ENCODE measurements at places on chromosomes 6 and 20.
A peak's percentile ranks its signal among the peaks of the same experiment; 100 is the strongest.

GRCh38 chr6:157047951-157048350, 270.8 kb downstream of the ARID1B start:
- no peak for DNase-seq

- DNase-seq = no peak
These were observed 1183.2 kb upstream of the ADGRB3 start for GRCh38 chr6:67451874-67452273.

- no peak for DNase-seq
These were observed 134.8 kb downstream of the PXDC1 start for GRCh38 chr6:3616565-3617176.

DNA sequence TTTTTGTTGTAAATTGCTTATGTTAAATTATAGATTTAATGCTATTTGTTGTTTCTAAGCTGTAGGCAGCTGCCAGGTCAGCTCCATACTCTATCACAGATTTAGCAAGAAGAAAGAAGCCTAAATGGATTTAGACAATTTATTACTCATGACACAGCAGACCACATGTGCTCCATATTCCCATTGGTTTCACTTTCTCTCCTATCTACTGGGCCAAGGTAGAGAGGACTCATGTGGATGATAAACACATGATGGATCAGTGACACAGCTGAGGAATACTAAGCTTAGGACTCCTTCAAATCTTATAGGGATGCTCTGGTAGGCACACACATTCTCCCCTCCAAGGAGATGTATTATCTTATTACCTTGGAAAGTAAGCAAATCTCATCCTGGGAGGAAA, 553.0 kb upstream of the ADGRB3 start:
- DNase-seq = no peak

DNA sequence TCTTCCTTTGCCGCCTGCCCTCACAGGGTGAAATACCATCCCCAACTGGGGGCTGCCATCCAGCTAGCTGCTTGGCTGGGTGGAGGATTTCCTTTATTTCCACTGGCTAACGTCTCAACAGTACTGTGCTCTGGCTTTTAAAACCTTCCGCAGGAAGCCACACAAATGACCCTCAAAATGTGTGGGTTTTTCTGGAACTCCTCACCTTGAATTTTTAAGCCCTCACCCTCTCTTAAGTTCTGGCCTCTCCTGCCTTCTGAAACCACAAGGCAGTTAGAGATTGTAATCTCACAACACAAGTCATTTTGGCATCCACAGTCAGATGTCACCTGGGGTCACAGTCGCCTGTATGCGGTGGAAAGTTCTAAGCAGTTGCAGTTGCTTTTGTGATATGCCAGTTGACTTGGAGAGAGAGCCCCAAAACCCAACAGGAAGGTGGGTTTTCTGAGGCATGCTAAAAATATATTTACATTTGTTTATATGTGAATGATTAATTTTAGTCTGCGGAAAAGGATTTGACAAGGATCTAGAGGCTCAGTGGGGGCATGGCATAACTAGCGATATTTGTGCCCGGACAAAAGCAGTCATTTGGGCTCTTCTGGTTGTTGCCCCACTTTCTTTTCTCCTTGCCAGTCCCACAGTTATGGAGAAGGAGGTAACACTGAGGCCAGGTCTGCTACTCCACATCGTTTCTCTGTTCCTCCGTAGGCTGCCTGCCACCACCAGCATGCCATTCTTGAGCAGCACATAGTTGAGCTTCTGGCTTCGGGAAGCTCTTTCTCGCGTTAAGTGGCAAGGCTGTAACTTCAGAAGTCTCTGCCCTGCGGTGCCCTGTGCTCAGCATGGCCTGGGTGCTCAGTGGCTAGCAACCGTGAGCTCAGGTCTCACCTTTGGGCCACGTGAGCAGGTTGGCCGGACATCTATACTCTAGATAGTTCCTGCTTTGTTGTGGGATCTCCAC, 335.3 kb downstream of the CD83 start:
- DNase-seq = no peak

DNA sequence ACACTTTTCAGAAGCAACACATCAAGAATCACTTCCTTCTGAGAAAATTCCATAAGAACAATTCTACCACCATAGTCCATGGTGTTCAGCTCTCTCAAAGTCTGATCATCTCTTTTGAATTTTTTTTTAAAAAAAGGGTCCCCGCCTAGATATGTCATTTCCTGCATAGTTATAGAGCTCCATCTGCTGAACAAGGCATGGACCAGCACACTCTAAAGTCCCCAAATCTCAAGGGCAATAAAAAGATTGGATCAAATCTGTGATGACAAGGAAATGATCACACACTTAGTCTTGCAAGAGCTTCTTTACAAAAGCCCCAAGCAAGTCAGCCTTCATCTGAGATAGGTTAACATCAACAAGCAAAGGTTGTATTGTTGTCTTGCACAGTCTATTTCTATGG, 100.7 kb upstream of the STMND1 start:
- DNase-seq = no peak

DNA sequence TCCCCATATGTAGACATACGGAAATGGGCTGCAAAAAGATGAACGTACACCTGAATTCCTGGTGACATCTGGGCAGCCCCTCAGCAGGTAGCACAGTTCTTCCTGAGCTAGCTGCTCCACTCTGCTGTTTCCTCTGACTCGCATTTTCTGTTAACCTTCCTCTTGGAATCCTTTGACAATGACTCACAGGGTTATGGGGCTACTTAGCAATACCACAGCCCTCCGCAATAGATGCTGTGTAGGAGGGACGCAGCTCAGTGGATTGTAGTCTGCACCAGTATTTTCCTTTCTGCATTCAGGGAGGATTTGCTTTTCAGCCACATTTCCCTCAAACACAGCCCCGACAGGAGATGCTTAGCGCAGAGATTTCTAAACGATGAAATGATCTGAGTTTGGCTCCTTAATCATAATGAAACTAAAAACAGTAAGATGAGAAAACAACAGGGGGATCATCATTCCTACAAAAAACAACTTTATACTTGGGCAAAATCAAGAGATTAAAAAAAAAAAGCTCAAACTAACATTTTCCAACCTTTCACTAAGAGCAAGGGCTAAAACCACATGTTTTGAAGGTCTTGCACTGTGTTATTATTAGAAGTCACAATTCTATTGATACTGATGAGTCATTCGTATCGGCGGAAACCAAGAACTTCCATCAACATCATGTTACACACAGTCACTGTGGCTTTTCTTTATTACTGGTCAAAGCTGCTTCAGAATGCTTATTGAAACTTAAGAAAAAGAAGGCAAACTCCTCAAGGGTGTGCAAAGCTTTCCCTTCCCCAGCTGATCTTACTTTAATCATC, 12.2 kb downstream of the BACH2 start:
- peak; percentile 97 for DNase-seq

DNA sequence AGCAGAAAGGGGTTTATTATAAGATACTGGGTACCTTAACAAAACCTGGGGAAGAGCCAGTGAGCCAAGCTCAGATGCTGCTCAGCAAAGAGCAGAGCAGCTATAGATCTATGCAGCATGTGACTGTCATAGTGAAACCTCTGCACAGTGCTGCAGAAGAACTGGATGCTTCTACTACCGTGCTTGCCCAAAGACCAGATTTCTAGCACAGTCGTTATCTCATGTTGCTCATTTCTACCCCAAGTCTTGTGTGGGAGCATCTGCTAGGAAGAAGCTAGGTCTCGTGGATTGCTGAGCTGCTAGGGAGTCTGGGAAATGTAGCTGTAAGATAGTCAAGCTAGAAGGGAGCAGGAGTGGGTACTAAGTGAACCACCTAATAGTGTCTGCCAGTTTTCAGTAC, 31.7 kb upstream of the GNRH2 start:
- DNase-seq = no peak

GRCh38 chr6:68372991-68373390, 262.1 kb upstream of the ADGRB3 start:
- DNase-seq = no peak

GRCh38 chr6:160028487-160029275, 59.8 kb downstream of the IGF2R start:
- no peak for DNase-seq

DNA sequence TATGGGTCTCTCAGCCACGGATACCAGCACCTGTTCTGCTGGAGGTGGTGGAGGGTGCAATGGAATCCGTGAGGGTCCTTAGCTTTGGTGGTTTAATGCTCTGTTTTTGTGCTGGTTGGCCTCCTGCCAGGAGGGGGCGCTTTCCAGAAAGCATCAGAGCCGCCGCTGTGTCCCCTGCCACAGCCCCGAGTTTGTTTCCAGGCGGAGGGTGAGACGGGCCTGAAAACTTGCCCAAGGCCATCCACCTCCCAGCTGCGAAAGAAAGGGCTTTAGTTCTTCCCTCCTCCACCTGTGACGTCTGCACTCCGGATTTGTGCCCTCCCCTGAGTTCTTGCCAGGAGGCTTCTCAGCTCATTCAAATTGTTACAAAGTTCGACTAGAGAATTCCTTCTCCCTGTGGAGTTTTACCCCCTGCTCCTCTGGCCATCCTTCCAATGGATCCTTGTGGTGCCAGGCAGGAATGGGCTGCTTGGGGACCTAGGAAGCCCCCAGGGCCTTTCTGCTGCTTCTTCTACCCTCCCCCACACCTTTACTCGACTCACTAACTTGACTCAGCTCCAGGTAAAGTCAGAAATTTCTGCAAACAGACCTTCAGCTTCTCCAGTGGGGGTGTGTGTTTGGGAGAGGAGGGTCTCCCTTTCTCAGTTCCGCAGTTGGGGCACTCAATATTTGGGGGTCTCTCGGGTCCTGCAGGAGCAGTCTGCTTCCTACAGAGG, 873.7 kb downstream of the KIF16B start:
- DNase-seq = no peak

DNA sequence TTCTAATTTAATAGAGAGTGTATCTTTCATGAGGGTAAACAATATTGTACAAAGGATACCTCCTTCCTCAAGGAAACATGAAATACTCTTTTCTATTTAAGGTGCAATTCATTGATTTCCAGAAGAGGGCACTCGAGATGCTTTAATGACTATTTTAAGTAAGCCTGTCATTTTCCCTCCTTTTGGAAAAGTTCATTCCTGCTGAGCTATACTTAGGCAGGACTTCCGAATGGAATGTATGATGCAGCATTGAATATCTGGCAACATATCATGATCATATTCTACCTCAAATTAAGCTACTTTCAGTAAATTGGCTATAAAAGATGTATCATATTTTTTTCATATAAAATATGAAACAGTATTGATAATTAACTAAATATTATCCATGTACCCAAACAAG, 5.0 kb downstream of the DST start:
- peak; percentile 41 for DNase-seq

GRCh38 chr6:105819745-105820144, 266.4 kb upstream of the PRDM1 start:
- DNase-seq = no peak

DNA sequence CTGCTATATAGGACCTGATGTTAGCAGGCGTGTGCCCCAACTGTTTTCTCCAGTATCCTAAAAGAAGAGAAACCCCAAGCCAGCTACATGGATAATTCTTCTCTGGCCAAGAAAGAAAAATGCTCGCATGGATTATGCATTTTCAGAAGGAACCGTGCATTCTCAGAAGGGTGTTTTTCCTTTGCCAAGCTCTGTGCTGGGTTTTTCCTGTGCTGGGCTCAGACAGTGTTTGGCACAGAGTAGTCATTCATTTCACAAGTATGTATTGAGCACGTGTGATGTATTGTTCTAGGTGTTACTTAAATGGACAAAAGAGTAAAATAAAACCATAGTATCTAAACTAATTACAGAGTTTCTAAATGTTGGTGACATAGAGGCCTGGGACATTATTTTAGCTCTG, 62.7 kb upstream of the ZNF133 start:
- no peak for DNase-seq

DNA sequence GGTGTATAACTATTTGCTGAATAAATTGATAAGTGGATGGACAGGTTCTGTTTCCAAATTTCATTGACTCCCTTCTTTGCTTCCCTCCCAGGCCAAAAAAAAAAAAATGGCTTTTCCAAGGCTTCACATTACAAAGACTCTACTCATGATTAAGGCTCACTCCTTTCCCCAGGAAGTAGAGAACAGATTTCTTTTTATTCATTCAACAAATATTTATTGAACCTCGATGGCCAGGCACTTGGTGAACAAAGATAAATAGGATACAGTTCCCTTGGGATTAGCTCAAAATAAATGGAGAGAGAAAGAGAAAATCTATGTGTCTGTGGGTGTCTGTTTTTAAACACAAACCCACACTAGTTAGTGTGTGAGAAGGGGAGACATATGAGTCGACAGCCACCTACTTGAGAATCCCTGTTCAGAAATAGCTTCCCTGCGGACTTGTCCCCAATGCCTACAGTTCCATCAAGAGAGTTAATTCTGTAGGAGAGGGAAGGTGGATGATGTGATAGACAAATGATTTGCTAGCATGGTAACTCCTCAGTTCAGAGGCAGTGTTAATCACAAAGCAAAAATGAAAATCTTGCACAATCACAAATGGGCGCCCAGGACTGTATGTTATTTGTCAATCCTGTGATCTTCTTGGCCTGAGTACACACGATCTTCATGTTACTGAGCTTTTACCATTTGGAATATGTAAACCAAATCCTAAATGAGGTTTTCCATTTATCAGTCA, 20.3 kb downstream of the TRAF3IP2 start:
- no peak for DNase-seq

DNA sequence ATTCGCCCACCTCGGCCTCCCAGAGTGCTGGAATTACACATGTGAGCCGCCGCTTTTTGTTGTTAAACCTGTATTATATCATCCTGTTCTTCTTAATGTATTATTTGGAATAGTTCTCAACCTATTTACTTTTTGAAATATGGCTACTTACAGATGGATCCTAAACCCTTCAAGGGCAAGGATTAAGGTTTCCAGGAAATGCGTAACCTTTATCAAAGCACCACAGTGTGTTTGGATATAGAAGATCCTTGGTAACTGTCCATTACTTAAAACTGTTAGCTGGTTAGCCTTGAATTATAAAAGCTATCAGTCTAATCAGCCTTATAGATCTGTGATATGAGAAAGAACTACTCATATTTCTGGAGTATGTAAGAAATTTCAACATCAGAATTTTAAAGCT, 12.3 kb upstream of the RPN2 start:
- DNase-seq = no peak

DNA sequence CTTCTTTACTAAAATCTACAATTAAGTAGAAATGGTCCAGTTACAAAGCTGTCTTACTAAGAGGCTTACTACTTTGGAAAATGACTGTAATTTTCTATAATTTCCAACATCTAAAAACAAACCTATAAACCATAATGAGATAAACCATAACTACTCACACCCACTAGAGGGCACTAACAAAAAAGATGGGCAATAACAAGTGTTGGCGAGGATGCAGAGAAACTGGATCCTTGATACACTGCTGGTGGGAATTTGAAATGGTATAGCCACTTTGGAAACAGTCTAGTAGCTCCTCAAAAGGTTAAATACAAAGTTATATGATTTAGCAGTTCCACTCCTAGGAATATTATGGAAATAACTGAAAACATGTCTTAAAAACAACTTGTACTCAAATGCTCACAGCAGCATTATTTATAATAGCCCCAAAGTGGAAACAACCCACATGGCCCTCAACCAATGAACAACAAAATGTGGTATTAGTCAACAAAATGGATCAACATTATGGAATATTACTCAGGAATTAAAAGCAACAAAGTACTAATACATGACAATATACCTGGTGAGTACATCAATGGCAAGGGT, 50.6 kb downstream of the GJA10 start:
- no peak for DNase-seq
